Activated CD4-positive, alpha-beta T cell treated with anti-CD3 and anti-CD28 coated beads for 24 hours (primary cell): ENCODE measurements at places on chromosomes 11 and 22.

GRCh38 chr11:43223026-43223425 is 88.8 kb upstream of the API5 start:
- DNase-seq = no peak

- no peak for DNase-seq
Measured at GRCh38 chr11:11435635-11436034, 82.6 kb upstream of the CSNK2A3 start.

DNA sequence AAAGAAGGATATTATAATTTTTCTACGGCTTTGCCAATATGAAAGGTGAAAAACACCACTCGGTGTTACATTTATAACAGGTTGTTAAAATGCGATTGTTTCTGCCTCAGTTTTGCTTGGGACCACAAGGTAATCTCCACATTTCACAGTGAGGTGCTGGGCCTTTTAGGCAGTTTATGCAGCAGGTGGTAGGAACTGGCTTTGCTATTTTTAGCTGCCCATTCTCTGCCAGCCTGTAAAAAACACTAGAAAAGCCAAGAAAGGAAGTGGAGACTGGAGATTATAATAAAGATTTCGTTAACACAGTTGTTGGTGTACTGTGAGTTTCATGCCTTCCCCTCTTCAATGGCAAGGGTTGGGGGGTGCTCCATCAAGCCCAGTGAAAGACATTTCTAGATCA is 8.0 kb upstream of the MRPL16 start:
- DNase-seq = no peak

DNA sequence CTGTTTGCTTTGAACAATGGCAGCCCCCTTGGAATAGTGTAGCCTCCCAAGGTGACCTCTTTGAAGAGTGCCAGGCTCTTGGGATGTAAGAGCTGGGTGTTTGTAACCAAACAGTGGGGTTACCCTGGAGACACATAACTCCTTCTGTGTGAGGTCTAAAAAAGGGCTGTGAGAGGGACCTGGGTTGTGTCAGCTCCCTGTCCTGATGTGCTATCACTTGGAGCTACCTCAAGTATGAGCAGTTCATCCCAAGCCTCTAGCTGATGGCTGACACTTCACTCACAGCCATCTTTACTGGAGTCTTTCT is 40.2 kb downstream of the TSPAN18 start:
- no peak for DNase-seq

DNA sequence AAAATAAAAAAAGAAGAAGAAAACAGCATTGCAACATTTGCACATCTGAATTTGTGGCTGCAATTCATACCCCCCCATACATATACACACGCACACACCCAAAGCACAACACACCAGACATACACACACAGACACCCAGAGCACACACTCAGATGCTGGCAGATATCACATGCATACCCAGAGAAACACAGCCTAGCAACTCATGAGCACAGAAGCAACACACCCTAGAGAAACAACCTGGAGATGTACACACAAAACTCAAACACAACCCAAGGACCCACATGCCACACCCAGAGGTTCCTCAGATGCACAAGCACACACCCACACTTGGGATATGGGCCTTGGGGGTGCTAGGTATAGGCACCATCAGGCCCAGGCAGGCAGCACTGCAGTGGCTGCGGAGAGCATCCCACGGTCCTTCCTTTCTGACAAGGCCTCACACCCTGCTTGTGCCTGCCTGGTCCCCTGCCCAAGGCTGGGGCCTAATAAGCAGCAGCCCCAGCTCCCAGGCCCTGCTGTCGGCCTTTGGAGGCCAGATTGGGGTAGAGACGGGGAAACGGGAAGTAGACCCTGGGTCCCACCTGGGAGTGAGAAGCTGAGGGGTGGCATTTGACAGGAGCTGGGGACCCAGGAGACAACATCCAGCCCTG is 3.1 kb downstream of the CST6 start:
- DNase-seq = no peak
